ENCODE measurements at places on chromosomes 6 and 20.
A peak's percentile ranks its signal among the peaks of the same experiment; 100 is the strongest.

DNA sequence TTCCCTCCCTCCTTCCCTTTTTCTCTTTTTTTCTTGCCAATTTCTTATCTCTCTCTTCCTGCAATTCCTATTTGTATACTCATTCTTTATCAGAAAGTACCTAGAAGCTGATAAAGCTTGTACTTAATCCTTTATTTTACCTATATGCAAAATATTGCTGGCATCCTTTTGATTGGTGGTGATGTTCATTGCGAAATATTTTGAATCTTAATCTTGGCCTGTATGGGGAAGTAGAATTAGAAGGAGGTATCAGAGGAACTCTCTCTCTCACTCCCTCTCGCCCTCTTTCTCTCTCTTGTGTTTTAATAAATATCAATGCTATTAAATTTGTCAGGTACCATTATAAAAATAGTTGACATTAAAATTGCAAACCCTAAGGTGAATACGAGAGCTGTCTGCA lies 52.8 kb downstream of the UST start:
- no peak for DNase-seq

- peak; percentile 75 for DNase-seq
Measured at GRCh38 chr20:51994751-51995417, 192.6 kb upstream of the SALL4 start.

DNA sequence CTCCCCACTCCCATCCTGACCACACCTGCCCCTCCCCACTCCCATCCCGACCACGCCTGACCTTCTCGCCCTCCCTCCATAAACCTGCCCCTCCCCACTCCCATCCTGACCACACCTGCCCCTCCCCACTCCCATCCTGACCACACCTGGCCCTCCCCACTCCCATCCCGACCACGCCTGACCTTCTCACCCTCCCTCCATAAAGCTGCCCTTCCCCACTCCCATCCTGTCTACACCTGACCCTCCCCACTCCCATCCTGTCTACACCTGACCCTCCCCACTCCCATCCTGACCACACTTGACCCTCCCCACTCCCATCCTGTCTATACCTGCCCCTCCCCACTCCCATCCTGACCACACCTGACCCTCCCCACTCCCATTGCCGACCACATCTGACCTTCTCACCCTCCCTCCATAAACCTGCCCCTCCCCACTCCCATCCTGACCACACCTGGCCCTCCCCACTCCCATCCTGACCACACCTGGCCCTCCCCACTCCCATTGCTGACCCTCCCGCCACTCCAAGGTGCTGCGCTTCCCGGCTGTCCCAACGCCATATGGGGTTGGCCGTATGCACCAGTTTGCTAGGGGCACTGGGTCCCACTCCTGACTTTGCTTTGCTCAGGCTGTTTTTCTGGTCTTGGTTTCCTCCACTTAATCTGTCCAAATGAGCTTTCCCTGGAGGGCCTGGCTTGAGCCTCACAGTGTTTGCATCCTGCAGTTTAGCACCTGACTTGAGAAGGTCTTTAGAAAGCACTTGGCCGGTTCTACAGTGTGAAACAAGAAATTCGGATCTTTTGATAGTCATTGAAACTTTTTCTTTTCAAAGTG lies 2.9 kb downstream of the KIF25 start:
- no peak for DNase-seq

GRCh38 chr20:54941666-54942065 lies 466.3 kb downstream of the DOK5 start:
- no peak for DNase-seq

DNA sequence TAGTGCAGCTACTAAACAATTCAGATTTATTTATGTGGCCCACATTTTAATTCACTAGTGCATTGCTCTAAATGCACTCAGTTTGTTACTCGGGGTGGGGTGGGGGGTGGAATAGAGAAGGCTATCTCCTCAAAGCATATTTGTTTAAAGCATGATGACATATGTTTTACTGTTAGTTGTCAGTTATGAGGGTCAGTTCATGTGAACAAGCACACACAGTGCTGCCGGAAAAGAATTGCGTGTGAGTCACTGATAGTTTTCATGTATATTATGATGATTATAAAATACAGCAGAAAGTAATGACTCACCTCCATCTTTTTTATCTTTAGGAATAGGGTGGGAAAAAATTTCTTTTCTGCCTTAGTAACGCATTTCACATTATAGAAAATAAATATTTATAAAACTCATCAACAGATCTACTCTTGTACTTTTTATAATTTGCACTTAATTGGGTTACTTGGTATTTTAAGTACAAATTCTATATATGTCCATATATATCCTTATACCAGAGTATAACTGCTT lies 42.2 kb upstream of the STXBP5 start:
- peak; percentile 83 for DNase-seq

GRCh38 chr6:20207088-20207418 lies 5.2 kb downstream of the MBOAT1 start:
- DNase-seq = no peak

DNA sequence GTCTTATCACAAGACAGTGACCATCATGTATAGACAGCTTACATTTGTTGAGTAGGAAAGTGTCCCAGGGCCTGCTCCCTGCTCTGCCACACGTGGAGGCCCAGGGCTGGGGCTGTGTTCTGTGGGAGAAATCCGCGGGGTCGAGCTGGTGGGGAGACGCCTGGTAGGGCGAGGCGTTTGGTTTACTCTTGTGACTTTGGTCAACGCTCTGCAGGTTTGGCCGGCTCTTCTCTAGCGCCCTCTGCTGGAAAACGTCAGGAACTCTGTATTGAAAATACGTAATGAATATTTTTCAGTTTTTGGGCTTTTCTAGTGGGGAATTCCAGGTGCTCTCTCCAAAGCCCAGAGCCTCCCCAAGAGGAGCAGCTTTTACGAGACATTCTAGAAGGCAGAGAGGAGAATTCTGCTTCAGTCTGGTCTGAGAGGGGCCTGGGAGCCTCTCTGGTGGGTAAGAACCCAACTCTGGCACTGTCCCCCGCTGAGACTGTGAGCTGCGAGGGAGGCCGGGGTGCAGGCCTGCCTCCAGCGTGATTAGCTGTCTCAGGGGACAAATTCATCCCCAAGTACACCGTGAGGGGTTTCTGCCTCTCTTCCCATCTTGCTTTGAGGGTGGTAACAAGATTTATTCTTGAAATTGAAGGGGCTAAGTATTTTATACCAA lies 112.6 kb upstream of the RALGAPA2 start:
- DNase-seq = peak; percentile 12

DNA sequence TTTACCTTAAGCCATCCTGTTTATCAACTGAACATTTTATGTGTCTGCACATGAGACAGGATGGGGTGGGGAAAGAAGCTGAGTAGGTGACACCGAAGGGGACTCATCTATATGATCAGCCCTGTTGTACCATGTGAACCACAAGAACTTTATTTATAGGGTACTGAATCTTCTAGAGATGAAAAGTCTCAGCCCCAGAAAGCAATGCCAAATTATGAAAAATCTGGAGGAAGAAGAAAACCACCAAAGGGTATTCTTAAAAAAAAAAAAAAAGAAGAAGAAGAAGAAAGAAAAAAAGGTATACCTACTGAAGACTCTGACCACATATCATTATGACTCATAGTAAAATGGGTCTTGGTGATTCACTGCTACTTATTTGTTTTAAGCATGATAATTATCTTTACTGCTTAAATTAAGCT lies 39.8 kb upstream of the HBS1L start:
- DNase-seq = peak; percentile 10

GRCh38 chr6:144336900-144337299 lies 51.8 kb downstream of the UTRN start:
- DNase-seq = no peak

GRCh38 chr6:133854364-133855275 lies 34.3 kb upstream of the TCF21 start:
- peak; percentile 3 for DNase-seq

- DNase-seq = no peak
Measured at GRCh38 chr6:85453490-85453889, 3.6 kb downstream of the NT5E start.

GRCh38 chr6:25954756-25955155 lies 7.8 kb upstream of the TRIM38 start:
- no peak for DNase-seq

DNA sequence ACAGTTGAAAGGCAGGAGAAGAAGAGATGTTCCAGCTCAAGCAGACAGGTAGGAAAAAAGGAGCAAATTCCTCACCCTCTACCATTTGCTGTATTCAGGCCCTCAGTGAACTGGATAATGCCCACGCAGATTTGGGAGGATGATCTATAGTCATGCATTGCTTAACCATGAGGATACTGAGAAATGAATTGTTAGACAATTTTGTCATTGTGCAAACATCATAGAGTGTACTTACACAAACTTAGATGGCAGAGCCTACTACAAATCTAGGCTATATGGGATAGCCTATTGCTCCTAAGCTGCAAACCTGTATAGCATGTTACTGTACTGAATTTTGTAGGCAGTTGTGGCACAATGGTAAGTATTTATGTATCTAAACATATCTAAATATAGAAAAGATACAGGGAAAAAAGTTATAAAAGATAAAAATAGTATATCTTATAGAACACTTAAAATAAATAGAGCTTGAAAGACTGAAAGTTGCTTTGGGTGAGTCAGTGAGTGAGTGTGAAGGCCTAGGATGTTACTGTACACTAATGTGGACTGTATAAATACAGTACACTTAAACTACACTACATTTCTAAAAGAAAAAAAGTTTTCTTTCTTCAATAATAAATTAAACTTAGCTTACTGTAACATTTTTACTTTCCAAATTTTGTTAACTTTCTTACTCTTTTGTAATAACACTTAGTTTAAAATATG lies 672.3 kb downstream of the UTRN start:
- no peak for DNase-seq

GRCh38 chr6:43861212-43861894 lies 91.3 kb downstream of the VEGFA start:
- no peak for DNase-seq

DNA sequence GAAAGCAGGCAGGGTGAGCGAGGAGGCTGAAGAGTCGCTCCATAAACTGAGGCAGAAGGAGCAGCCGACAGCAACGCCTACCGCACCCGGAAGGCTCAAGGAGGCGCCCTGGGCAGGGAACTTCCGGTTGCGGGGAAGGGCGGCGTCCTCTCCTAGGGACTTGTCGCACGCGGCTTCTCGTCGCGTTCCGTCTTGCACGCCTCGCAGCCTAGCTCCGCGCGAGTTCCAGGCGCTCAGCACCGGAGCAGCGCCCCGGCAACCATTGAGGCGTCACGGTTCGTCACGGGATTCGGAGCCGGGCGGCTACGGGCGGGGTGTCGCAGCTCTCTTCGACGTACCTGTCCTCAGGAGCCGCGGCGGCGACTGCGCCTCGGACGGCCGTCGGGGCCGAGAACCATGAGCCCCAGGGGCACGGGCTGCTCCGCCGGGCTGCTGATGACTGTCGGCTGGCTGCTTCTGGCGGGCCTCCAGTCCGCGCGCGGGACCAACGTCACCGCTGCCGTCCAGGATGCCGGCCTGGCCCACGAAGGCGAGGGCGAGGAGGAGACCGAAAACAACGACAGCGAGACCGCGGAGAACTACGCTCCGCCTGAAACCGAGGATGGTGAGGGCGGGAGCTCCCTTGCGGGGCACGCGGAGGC lies at the start of gene SPACA1:
Gene SPACA1, plus strand, starts transcription at position 332 of the 641 bp plus-strand sequence. Its CDS starts 65 bp downstream, at position 397.
- DNase-seq = no peak

DNA sequence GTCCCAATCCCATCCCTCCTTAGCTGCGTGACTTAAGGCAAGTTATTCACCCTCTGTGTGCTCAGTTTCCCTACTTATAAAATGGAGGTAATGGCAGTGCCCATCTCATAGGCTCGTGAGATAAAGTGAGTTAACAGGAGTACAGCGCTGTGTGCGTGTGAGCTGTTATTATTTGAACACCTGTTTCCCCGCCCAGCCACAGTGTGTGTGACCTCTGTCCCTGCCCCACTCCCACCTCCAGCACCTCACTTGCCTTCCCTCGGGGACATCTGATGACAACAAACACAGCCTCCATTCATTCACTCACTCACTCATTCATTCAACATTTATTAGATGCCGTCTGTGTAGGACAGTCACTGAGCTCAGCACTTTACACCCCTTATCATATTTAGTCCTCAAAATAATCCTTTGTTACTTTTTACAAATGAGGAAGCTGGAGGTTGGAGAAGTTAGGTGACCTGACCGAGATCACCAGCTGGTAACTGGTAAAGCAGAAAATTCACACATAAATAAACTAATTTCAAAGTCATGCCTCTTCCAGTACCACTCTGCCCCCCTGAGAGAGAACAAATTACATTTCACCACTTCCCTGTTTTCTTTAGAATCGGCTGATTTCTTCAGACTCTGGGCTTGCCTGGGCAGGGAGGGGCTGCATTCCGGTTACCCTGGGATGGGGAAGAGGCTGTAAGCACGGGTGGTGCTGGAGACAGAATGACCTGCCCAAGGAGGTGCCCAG lies 58.6 kb downstream of the CPNE5 start:
- DNase-seq = no peak

DNA sequence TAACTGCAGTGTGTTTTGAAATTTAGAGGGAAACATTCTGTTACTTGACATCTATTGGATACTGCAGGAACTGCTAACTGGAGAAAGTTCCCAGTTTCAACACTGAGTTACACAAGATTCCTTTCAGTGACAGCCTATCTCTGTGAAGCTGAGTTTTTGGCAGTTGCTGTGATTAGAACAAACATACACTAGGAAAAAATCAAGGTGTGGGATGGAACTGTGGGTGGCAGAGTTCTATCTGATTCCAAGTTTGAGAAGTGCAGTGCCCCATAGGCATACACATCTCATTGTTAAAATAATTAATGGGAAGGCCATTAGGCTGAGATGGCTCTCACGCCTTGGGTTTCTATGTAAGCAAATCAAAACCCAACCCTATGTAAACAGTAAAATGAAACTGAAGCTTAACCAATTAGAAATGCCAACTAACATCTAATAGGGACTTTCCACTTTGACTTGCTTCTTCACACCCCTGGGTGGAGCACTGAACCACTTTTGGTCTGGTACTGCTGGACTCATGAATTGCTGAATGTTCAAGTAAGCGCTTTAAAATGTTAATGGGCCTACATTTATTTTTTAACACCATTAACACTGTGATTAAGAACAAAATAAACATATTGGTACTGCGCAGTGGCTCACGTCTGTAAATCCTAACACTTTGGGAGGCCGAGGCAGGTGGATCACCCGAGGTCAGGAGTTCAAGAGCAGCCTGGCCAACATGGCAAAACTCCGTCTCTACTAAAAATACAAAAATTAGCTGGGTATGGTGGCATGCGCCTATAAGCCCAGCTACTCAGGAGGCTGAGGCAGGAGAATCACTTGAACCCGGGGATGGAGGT lies 55.2 kb upstream of the TBC1D7 start:
- DNase-seq = no peak

DNA sequence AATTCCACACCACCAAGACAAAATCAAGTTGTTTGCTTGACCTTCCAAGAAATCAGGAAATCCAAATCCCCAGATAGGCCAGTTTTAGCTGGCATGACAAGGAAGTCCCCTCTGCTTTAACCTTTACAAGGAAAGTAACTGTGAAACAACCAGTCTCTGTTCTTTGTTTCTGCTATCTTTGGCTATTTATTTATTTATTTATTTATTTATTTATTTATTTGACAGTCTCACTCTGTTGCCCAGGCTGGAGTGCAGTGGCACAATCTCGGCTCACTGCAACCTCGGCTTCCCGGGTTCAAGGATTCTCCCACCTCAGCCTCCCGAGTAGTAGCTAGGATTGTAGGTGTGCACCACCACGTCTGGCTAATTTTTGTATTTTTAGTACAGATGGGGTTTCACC lies 14.5 kb upstream of the GMNN start:
- DNase-seq = no peak

Data from fibroblast of upper back skin (primary cell).